CD4-positive, alpha-beta T cell treated with Interleukin-1 beta for 1 hour (primary cell): ENCODE measurements at places on chromosomes 13 and 19.

- DNase-seq: no peak
These were observed 6.9 kb upstream of the SULT2B1 start for GRCh38 chr19:48544856-48545750.

GRCh38 chr13:30165796-30166195 lies 141.6 kb downstream of the KATNAL1 start:
- no peak for DNase-seq

- no peak for DNase-seq
These were observed 37.0 kb downstream of the ATP12A start for GRCh38 chr13:24717217-24717616.

DNA sequence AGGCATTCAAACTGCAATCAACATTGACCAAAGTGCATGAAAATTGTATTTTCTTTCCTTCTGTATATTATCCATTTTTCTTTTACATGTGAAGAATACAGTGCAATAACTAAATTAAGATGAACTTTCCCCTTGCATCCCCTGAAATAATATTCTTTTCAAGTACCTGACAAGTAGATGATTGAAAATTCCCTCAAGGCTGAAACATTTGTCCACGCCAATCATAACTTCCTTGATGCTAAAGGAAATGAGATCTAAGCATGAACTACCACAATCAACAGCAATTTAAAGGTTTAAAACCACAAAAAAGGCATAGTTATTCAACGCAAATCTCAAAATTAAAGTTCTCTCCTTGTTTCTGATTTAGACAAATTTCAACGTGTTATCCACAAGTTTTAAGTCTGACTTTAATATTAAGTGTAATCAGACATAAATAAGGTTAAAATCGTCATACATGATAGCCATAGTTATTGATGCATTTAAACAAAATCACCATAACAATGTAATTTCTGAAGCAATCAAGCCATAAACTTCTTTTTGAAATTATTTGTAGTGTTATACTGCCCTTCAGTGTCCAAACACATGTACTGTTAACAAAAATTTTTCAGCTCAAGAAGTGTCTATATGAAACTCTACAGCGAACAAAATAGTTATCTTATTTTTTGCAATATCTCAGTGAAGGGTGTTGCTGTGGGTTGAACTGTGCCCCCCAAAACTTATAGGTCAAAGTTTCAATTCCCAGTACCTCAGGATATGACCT lies 169.5 kb downstream of the DCLK1 start:
- DNase-seq: no peak

- peak; percentile 26 for DNase-seq
These were observed 7.9 kb downstream of the INTS6 start for GRCh38 chr13:51444922-51445321.

DNA sequence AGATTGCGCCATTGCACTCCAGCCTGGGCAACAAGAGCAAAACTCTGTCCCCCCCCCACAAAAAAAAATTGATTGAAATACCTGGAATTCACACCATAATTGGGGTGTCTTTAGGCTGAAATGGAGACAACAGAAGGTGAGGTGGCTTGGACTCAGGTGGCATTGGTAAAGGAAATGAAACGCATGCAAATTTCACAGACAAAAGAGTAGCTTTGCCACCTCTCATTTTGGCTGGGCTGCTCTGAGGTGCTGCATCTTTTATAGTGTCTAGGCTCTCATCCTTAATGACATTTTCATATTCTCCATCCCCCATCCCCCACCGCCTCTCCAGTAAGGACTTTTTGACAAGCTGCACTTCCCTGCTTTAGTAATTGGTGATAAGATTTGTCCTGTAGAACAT lies 6.9 kb downstream of the UBE2L5 start:
- DNase-seq: no peak
